Calu3 (cell line): ENCODE measurements at places on chromosomes 2 and 18.
A peak's percentile ranks its signal among the peaks of the same experiment; 100 is the strongest.

GRCh38 chr2:2191110-2191707 lies 139.9 kb downstream of the MYT1L start:
- no peak for DNase-seq

- DNase-seq, result no peak
These were observed 18.5 kb downstream of the BIRC6 start for GRCh38 chr2:32375228-32375892.

DNA sequence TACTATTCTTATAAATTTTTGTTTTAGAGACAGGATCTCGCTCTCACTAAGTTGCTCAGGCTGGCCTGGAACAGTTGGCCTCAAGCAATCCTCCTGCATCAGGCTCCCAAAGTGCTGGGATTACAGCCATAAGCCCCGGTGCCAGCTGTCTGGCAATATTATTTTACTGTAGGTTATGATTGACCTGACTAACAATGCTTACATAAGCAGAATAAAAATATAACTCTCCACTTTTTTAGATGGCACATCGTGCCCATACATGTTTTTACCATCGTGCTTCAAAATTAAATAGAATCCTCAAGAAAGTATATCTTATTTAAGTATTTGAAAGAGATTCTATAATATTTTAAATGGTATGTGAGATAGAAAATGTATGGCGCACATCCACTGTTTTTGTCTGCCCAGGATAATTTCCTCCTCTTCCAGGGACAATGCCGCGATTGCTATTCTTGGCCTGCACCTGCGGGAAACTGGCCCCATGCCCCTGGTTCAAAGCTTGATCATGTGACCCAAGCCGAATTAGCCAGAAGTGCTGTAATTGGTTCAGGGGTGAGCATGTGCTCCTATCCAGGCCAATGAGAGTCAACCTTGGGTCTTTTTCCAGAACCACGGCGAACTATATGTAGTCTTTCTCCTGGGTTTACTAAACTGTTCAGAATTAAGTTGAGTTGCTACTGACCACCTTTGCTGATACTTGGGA lies 38.3 kb upstream of the GREB1L start:
- no peak for DNase-seq

GRCh38 chr18:73797419-73797818 lies 350.2 kb downstream of the FBXO15 start:
- no peak for DNase-seq

DNA sequence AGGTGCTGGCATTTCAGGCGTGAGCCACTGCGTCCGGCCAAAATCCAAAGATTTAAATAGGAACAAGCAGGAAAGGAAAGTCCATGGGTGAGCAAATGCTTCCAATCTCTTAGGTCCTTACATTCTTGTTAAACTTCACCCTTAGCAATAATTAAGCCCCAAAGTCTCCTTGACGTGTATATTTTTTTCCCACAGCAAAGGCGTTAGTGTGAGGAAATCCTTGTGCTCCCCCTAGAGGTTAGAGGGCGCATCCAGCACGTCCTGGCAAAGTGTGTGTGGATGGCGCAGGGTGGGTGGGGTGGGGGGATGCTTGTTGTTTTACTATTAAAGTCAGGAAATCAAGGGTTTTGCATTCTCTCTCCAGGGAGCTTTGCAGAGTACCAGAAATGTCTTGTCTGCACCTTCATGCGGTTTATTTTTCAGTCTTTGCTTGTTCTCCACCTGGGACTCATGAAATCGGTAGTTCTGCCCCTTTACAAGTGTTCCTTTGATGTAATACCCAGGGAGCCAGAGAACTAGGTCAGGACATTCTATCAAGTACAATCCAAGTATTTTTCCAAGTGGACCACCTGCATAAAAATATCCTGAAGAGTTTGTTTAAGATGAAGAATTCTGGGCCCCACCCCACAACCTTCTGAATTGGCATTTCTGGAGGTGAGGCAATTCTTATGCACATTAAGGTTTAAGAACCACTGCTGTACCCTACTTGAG lies 22.2 kb upstream of the ITSN2 start:
- DNase-seq, result peak; percentile 63

DNA sequence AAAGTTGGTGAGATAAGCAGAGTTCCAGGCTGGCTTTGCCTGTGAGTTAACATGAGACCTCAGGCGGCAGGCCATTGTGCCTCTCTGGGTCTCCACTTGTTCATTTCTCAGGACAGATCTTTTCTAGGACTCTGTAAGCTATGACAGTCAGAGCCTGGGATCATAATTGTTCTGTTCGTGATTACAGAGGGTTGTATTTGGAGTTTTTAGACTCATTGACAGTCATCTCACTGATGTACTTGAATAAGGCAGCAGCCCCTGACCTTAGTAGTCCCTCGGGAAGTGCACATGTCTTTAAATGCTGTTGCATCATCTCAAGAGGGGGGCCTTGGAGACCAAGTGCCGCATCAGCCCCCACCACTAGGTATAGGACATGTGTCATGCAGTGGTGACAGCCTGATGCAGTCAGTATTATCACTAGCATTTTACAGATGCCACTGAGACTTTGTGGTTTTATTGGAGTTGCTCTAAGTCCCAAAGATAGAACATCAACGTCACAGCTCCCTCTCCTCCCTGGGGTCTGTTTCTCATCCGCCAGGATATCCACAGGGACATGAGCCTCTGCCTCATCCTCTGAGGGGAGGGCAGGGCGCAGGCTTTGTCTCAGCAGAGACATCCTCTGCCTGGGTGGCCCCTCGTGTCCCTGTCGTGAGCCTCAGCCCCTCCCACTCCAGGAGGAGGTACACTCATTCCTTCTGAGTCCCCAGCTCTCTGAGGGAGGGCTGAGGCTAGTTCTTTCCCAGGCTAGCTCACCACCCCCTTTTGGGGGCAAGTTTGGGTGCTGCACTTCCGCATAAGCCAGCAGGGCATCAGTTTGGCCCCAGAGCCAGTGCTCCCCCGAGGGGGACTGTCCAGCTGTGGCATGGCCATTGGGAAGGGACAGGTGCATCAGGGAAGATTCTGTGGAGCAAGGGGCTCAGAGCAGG lies 14.1 kb downstream of the GLI2 start:
- DNase-seq, result no peak

GRCh38 chr18:24234330-24234729 lies 95.5 kb downstream of the CABYR start:
- DNase-seq, result no peak

- no peak for DNase-seq
These were observed 7.1 kb downstream of the SH3BP4 start for GRCh38 chr2:234958746-234959395.

- no peak for DNase-seq
These were observed 8.3 kb downstream of the MAT2A start for GRCh38 chr2:85547089-85547858.

GRCh38 chr2:64640153-64641044 lies 13.3 kb downstream of the SERTAD2 start:
- no peak for DNase-seq

- DNase-seq, result no peak
These were observed 152.9 kb upstream of the NOSTRIN start for GRCh38 chr2:168649562-168649961.

DNA sequence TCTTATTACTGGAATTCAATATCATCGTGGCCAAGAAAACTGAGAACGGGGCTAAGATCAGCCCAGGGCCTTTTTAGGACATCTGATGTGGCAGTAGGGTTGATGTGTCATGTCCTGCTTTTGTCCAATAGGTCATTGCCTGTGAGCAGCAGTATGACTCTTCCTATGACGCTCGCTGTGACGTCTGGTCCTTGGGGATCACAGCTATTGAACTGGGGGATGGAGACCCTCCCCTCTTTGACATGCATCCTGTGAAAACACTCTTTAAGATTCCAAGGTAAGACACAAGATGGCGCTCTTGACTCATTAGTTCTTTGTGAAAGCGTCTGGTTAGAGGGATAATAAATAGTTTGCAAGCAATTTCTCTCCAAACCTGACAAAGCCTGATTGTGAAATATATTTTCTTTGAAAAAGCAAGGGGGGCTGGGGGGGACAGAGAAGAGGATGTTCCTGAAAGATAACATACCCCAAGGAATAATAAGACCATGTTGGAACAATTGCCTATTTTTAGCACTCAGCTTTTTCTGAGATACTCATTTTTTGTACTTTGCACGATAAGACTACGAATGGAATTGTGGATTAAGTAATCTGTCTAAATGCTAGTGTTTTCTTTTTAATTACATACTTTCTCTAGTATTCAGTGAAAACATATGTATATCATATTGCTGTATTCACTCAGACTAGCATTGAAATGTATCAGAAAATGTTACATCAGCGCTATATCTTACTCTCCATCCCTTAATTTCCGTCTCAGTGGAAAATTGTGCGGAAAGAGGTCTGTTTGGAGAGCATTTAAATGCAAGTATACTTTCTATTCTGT lies 58.1 kb downstream of the MYO3B start:
- DNase-seq, result peak; percentile 45

DNA sequence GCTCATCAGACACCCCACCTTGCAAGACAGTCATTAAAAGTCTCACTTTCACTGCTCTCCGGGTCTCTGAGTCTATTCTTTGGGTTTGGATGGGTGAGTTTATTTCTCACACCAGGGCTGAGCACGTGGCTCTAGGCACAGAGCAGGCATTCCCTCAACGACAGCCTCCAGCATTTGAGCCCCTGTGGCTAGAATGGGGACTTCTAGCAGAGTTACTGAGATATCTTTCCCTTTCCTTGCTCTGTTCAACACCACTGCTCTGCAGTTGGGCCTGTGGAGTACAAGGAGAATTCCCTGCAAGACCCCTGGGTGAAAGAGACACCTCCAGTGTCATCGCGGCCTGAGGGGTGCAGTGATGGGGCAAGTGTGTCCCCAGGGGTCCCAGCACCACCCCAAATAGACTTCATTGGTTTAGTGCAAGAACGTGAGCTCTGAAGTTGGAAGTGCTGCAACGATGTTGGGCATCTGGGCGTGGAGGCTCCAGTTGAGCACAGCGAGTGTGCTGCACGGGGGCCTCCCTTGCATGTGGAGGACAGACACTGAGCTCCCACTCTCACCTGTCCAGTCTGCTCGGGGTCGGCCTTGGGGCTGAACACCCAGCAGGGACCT lies 184.1 kb upstream of the HS6ST1 start:
- DNase-seq, result no peak

DNA sequence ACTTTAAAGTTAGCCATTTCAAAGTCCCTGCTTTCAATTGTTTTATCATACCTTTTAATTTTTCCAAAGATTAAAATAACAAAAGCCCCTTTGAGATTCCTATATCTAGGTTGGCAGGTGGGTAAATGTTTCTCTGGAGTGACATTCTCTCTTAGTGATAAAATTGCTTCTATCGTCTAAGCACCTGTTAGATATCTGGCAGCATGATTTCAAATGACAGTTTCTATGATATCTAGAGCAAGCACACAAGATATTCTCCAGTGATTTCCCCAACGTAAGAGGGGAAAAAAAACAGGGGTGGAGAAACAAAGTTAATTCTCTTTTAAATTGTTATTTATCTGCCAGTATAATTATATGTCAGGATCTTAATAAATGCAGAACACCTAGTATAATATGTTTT lies 610.2 kb downstream of the DSC3 start:
- DNase-seq, result no peak

GRCh38 chr18:26383454-26384270 lies 157.4 kb downstream of the TAF4B start:
- peak; percentile 22 for DNase-seq

DNA sequence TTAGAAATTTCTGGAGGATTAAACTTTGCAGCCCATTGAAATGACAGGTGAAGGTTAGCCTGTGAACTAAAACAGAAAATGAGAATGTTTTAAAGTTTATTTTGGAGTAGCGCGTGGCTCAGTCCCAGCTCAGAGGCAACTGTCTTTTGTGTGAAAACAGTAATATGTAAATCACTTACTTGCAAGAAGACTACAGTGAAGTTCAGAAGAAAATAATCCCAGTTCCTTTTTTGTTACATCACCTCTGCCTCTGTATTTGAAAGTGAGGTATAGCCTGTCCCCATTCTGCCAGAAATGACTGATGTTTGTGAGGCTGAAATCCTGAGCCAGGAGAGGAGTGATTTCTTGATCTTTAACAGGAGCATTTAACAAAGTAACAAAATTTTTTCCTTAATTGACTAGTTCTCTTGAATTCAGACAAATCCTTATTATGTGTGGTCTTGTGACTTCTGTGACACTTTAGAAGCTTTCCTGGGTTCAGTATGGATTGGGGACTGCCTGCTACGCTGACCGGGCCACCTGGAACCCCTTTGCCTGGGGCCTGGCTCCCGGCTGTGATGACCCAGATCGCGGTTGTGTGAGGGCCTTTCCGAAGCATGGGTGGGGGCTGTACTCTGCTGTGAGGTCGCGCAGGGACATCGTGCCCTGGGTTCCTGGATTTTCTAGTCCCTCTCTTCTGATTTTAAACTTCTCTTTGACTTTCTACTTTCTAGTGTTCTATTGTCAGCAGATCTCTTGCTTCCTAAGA lies 24.3 kb downstream of the TRAPPC12 start:
- DNase-seq, result no peak

DNA sequence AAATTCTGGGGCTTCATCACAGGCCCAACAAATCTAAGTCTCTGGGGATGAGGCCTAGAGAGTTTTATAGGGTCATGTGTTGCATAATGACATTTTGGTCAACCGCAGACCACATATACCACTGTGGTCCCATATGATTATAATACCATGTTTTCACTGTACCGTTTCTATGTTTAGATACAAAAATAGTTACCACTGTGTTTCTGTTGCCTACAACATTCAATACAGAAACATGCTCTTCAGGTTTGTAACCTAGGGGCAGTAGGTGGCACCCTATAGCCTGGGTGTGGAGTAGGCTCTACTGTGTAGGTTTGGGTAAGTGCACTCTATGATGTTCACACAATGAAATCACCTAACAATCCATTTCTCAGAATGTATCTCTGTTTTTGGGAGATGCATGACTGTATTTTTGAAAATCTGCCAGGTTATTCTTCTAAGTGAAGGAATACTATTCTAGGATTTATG lies 485.2 kb downstream of the PTPRM start:
- DNase-seq, result peak; percentile 13

GRCh38 chr2:45585267-45585861 lies 25.7 kb downstream of the SRBD1 start:
- peak; percentile 45 for DNase-seq

DNA sequence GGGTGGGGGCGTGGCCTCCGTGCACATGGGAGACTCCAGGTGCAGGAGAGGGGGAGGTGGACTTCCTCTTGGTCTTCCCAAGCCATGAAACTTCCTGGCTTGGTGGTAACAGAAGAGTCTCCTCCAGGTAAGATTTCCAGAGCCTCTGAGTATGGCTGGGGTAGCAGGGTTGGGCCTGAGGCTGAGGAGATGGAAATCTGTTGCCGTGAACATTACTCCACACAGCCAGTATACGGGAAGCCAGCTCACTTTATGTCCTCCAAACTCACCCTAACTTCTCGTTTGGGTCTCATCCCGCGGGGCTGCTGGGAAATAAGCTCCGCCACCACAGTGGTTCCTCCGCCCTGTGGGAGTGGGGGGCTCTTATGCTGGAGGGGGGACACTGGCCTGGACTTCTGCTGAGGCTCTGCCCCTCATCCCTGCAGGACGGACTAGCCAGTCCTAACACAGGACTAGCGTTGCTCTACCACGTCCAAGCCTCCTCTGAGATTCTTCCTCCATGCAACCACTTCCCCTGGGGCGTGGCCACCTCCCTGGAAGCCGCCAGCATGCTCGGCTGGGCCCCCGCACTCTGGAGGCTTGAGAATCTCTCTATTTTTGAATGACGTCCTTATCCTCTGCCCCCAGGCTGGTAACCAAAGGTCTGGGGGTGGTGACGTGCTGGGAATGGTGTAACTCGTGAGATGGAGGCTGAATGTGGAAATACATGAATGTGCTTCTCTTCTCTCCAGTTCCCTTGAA lies 777 bp upstream of the RAB17 start:
- peak; percentile 92 for DNase-seq
